Osteocyte (in vitro differentiated cells): ENCODE measurements at places on chromosomes 6 and 20. TPM values are rescaled to one million over a fixed set of nuclear protein-coding genes. Genes with fewer than 3 reads are reported as not detected.

DNA sequence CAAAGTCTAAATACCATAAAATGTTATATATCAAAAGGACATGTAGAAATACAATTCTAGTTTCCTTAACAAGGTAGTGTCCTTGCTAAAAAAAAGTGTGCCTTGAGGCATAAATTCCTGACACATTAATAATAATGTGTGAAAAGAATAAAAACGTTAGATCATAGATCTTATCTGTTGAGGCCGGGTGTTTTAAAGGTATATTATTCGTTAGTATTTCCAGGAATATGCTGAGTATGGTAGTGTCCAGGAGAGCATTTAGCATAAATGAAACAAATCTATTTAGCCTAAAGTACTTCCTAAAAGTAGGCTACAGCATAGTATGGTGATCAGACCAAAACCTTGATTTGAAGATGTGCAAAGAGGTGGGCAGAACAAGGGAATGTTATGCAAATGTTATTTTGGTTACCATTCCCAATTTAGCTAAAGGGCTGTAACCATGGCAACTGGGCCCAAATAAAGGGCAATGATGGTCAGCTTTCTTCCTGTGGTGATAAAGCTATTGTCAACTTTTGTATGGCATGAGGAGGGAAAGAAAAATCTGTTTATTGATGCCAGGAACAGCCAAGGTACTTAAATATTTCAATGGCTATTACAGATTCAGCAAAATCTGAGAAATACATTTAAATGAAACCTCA, 18.9 kb downstream of the MKKS start:
- peaks cover 4% of the 10 kb centered on the region for H3K4me1 ChIP-seq
- no peaks in the 10 kb centered on the region for H3K27me3 ChIP-seq

DNA sequence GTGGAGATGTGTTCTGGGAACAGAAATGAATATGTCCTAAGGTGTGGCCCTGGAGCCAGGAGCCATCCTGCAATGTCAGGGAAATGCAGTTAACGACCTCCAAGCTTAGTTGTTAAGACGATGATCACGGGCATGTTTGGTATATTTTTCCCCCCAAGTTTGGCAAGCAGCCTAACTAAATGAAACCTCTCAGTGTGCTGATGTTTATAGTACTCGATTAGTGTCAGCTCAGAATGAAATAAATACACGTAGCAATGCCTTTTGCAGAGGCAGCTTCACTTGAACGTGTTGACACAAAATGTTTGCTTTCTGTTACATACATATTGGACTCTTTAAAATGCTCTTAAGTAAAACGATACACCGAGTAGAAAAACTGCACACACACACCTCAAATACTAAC, 76.2 kb upstream of the OLIG3 start:
- H3K4me1 ChIP-seq: no peaks in the 10 kb centered on the region
- no peaks in the 10 kb centered on the region for H3K36me3 ChIP-seq
- H3K27ac ChIP-seq: no peak overlapping the region

DNA sequence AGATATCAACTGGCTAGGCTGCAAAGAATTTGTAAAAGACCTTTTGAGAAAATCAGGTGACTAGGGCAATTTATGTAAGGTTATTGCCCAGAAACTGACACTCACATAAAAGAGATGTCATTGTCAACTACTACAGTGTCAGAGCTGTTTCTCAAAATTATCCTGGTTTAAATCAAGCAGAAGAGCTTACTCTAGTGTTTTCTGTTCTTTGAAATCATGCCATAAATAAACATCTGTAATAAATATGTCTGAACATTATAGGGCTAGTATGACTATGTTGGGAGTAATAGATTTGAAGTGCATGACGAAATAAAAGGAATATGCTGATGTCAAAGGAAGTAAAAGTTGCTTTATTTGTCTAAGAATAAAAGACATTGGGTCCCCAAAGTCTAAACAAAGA, 11.0 kb upstream of the PDSS2 start:
- no peak for DNase-seq
- peaks cover 57% of the 10 kb centered on the region for H3K27me3 ChIP-seq
- no peaks in the 10 kb centered on the region for H3K4me1 ChIP-seq

- no peak for DNase-seq
- H3K27me3 ChIP-seq: peaks cover 88% of the 10 kb centered on the region
- H3K27ac ChIP-seq: no peak overlapping the region
- peak overlapping the region; percentile 22 for H3K4me3 ChIP-seq
- H3K4me1 ChIP-seq: peaks cover 25% of the 10 kb centered on the region
- no peaks in the 10 kb centered on the region for H3K36me3 ChIP-seq
Measured at GRCh38 chr20:21101932-21102575, 4.1 kb downstream of the LINC00237 start.

DNA sequence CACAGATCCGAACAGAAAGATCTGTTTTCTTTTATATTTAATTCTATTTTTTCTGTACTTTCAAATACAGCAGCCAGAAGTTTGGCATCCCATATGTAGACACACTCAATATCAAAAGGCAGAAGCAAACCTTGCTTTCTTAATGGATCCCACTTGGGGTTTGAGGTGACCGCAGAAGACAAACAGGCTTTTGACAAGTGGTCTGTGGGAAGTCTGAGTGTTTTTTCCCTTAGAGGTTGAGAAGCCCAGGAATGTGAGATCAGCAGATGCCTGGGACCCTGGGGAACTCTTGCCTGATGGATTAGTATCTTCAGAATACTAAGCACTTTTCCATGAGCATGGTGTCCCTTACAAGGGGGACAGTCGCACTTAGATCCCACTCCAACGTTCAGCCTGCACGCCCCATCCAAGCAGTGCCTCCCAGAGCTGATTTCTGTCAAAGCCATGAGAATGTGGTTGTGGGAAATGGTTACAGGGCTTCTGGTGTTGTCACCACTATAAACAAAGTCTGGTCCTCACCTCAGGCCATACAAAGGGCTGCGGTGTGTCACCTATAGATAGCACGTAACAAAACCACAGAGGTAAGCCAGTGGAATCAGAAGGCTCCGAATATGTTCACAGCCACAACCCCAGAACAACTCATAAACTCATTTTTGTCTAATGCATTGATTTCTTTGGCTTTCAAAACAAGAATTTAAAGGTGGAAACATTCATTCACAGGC, 12.7 kb downstream of the IL17F start:
- no peak overlapping the region for H3K4me3 ChIP-seq
- DNase-seq: no peak
- H3K27ac ChIP-seq: no peak overlapping the region
- no peaks in the 10 kb centered on the region for H3K36me3 ChIP-seq
- no peaks in the 10 kb centered on the region for H3K4me1 ChIP-seq
- peaks cover 39% of the 10 kb centered on the region for H3K27me3 ChIP-seq

GRCh38 chr6:32255199-32256153, 31.6 kb upstream of the NOTCH4 start:
- no peak overlapping the region for H3K27ac ChIP-seq
- no peaks in the 10 kb centered on the region for H3K36me3 ChIP-seq
- H3K27me3 ChIP-seq: peaks cover 52% of the 10 kb centered on the region
- peak overlapping the region; percentile 43 for H3K4me3 ChIP-seq
- DNase-seq: no peak
- H3K4me1 ChIP-seq: peaks cover 8% of the 10 kb centered on the region

GRCh38 chr6:14981960-14982359, 263.9 kb upstream of the JARID2 start:
- H3K36me3 ChIP-seq: no peaks in the 10 kb centered on the region
- H3K4me3 ChIP-seq: no peak overlapping the region
- H3K27ac ChIP-seq: no peak overlapping the region
- DNase-seq: no peak

GRCh38 chr6:42236030-42236429, 18.4 kb upstream of the MRPS10 start:
- H3K27me3 ChIP-seq: no peaks in the 10 kb centered on the region
- H3K36me3 ChIP-seq: peaks cover 30% of the 10 kb centered on the region
- DNase-seq: no peak
- H3K27ac ChIP-seq: no peak overlapping the region

DNA sequence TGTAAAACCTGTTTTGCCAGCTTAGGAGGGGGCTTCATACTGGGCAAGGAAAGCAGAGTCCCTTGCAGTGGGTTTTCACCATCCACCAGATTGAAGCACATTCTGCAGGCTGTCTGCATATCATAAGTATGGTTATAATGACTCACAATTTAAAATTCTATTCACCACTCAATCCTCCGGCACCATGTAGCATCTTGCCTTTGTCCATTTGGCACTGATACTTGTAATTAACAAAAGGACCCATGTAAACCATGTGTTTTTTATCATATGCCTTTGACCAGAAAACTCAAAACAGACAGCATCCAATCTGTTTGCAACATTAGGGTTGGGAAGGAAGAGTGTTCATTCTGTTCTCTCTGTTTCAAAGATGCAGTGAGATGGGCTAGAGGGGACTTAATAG, 3.0 kb downstream of the CD83 start:
- no peak overlapping the region for H3K4me3 ChIP-seq
- no peak for DNase-seq
- H3K36me3 ChIP-seq: no peaks in the 10 kb centered on the region
- no peak overlapping the region for H3K27ac ChIP-seq
- H3K27me3 ChIP-seq: no peaks in the 10 kb centered on the region
- peaks cover 11% of the 10 kb centered on the region for H3K4me1 ChIP-seq

- DNase-seq: no peak
- no peaks in the 10 kb centered on the region for H3K27me3 ChIP-seq
- no peak overlapping the region for H3K27ac ChIP-seq
- H3K4me3 ChIP-seq: no peak overlapping the region
- no peaks in the 10 kb centered on the region for H3K4me1 ChIP-seq
- H3K36me3 ChIP-seq: peaks cover 18% of the 10 kb centered on the region
Measured at GRCh38 chr6:37655666-37656065, 42.0 kb downstream of the MDGA1 start.

- H3K27me3 ChIP-seq: no peaks in the 10 kb centered on the region
- peaks cover 57% of the 10 kb centered on the region for H3K4me1 ChIP-seq
- no peak overlapping the region for H3K4me3 ChIP-seq
- peak overlapping the region; percentile 72 for H3K27ac ChIP-seq
Measured at GRCh38 chr20:49888212-49889000, 26.9 kb downstream of the SPATA2 start.

DNA sequence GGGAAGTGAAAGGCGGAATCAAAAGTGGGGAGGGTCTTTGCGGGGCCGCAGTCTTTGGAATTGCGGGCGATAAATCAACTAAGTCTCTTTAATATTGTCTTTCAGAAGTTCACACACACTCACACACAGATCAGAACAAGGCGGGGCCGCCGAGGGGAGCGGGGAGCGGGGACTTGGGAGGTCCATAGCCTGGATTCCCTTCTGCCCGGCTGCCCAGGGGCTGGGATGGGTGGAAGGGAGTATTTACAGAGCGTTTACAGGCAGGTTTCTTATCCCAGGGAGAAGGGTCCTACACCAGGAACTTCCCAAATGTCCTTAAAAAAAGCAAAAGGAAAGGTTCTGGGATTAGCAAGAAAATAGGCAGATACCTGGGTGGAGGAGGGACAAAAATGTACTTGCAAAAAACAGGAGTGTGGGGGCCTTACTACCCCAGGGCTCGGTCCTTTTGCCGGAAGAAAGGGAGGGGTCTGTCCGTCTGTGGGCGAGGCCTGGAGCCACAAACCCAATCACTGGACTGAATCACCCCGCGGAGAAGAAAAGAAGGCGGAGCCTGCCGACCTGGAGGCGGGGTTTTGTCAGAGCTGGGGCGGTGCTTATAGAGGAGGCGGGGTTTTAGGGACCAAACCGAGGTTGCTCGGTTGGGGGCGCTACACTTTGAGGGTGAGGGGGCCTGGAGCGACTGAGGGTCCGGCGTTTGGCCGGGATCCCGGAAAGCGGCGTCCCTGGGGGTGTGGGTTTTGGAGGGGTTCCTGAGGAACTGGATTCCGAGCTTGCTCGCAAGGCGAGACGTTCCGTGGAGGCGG, 3.2 kb downstream of the PRRT1 start:
- DNase-seq: no peak
- H3K4me3 ChIP-seq: no peak overlapping the region
- no peak overlapping the region for H3K27ac ChIP-seq
- H3K27me3 ChIP-seq: no peaks in the 10 kb centered on the region
- H3K36me3 ChIP-seq: peaks cover 2% of the 10 kb centered on the region

Gene USP49
- 5.2 and 5.4 TPM in 2 replicates for total RNA-seq

Gene CCM2L
- not detected in 2 replicates for total RNA-seq

Gene GRM1
- not detected in 2 replicates for total RNA-seq

Gene TSPYL1
- 64.9 and 65.3 TPM in 2 replicates for total RNA-seq

Gene TRPC4AP
- 83.0 TPM in 2 replicates for total RNA-seq
